ENCODE measurements at places on chromosomes 7 and 10.
A peak's percentile ranks its signal among the peaks of the same experiment; 100 is the strongest.

DNA sequence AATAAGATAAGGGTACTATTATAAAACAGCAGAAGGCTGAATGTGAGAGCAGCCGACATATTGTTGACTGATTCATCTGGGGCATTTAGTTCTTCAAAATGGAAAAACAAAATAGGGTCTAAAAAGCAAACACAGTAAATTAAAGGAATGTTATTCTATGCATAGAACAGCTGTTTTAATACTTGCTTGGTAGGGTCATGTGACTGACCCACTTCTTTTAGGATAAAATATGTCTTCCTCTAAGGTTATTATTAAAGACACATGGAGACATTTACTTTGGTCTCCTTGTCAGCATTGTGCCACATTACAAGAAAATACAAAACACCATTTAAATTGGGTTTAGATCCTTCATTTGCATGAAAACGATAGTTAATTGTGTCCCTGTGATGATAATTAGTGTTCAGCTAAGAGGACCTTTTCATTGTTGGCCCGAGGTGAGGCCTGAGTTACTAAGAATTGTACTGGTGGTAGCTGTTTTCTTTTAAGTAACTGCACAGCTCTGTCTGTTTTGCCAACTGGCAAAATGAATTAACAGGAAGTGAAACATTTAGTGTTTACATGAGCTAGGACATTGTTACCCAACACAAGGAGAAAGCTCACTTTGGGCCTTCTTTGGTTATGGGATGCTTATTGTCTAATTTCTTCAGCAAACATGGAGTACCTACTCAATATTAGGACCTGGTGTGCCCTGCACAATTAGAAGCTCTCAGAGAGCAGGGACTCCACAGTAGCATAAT is 764.4 kb downstream of the LRMDA start:
- no peak for DNase-seq

DNA sequence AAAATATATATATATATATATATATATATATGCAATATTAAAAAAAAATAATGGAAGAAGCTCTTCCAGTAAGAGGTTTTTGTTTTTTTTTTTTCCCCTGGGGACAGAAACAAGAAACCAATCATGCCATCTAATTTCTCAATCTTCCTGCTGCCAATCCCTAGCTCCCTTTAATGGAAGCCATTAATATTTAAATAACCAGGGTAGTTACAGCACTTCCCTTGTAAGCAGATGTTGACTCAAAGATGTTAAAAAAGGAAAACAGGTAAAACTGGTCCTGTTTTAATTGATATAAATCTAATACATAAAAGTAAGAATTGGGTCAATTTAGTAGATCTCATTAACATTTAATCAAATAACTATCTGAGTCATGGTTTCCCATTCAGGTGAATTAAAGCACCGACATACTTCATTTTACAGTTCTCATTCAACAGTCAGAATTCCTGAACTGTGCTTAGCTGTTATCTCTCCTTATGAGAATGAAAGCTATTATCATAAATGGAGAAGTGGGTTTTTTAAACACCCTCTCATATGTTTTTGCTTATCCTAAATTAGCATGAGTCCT is 22.6 kb downstream of the CPVL start:
- no peak for DNase-seq

- DNase-seq, result no peak
These were observed 15.1 kb downstream of the ANTXRL start for GRCh38 chr10:46301721-46302479.

- DNase-seq, result no peak
These were observed 125.4 kb downstream of the ADK start for GRCh38 chr10:74276416-74276815.

GRCh38 chr10:13788320-13788600 is 201.5 kb downstream of the PRPF18 start:
- DNase-seq, result no peak

DNA sequence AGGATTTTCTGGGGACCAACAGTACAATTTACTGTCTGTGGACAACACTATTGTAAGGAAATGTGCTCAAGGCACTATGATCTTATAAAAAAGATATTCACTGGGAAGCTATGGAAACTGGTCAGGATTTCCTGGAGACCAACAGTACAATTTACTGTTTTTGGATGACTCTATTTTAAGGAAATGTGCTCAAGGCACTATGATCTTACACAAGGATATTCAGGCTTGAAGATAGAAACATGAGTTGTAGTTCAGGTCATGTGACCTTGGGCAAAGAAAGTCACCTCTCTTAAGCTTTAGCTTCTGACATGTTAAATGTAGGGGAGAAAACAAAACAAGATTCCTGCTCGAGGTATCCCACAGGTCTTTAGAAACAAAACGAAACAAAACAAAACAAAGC is 1.7 kb upstream of the ITPRID1 start:
- no peak for DNase-seq

- peak; percentile 59 for DNase-seq
These were observed 9.2 kb downstream of the PLAU start for GRCh38 chr10:73920089-73920488.

DNA sequence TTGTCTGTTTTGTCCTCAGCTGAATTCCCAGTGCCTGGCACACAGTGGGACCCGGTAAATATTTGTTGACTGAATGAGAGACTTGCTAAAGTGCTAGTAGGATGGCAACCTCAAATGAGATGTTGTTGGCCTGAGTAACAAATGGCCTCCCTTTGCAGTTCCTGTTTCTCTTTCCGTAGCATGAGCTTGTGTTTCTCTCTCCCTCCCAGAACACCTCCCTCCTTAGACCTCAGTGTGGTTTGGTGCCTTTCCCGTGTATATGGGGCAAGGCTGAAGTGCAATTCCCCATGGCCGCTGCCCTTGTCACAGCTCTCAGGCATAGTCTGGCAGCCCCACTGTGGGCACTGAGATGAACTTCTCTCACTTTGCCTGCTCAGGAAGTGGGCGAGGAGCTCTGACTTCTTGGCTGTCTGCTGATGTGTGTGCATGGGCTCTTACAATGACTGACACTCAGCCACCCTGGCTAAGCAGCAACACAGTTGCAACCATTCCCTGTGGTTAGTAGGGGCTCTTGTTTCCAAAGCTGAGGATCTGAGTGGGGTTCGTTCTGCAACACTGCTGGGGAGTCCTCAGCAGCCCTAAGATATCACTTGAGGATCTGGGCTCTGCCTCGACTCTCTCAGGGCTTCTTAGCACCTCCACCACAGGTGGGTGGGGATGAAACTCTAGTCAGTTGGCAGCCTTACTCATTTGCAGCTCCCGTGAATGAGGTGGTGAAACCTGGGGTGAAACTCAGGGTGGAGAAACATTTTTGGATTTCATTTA is 136.1 kb downstream of the ICA1 start:
- peak; percentile 81 for DNase-seq

GRCh38 chr7:110347081-110347480 is 743.8 kb upstream of the LRRN3 start:
- DNase-seq, result no peak

- DNase-seq, result no peak
These were observed 546.5 kb upstream of the STEAP1 start for GRCh38 chr7:89607792-89608191.

GRCh38 chr7:148397056-148397455 is 193.5 kb upstream of the C7orf33 start:
- DNase-seq, result no peak

DNA sequence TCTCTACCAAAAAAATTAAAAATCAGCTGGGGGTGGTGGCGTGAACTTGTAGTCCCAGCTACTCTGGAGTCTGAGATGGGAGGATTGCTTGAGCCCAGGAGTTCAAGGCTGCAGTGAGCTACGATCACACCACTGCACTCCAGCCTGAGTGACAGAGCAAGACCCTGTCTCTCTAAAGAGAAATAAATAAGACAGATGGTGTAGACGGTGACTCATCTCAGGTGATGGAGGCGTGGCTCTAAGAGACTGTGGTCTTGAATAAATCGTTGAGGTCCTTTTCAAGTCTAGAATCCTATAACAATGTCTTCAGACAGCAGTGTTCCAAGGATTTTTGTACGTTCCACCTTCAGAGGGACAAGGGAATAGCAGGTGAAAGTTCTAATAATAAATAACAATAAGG is 53.8 kb upstream of the PFKFB3 start:
- DNase-seq, result no peak

DNA sequence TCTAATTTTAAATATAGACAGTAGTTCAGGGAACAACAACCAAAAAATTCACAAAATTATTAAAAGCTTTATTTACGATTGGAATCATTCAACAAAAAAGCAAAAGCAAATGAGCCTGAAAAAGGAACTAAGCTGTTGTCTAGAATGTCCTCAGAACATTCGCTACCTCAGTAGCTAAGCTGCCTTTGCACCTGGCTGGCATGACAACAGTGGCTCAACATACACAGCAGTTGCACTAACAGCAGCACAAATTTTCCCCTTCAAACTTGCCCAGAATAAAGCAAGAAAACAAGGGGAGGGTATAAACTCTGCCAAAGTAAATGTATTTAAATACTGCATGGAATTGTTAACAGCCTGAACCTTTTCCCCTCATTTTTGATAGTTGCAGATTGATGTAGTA is 70.4 kb upstream of the GRID1 start:
- DNase-seq, result no peak

- no peak for DNase-seq
These were observed 27.4 kb upstream of the GRID1 start for GRCh38 chr10:86393862-86394455.

- DNase-seq, result peak; percentile 39
These were observed 704 bp upstream of the ERLIN1 start for GRCh38 chr10:100186253-100187212.

- no peak for DNase-seq
These were observed 1.3 kb downstream of the AMPH start for GRCh38 chr7:38629651-38630510.

DNA sequence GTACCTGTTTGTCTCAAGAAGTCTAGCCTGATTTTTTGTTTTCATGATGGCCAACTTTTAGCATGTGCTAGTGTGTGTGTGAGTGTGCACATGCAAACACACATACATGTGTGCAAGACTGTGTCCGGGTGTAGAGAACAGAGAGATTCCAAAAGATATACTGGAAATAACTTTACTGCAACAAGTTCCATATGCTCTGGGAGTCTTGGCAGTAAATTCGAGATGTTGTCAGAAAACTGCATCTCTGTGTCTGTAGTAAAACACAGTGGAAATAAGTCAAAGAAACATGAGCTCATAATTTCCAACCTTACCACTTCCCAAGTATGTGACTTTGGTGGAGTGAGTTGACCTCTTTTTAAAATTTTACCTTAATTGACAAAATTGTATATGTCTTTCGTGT is 950.8 kb upstream of the C7orf33 start:
- no peak for DNase-seq

GRCh38 chr7:130047831-130048230 is 3.3 kb downstream of the ZC3HC1 start:
- no peak for DNase-seq

- no peak for DNase-seq
These were observed 17.9 kb downstream of the SEMA3A start for GRCh38 chr7:84176716-84177115.

- DNase-seq, result no peak
These were observed 55.7 kb upstream of the JCAD start for GRCh38 chr10:30114881-30115625.

- no peak for DNase-seq
These were observed 301.3 kb downstream of the RNLS start for GRCh38 chr10:88281592-88282347.

- no peak for DNase-seq
These were observed 35.8 kb upstream of the ZC3HAV1L start for GRCh38 chr7:139071680-139072079.

GRCh38 chr7:136489808-136490207 is 378.6 kb upstream of the CHRM2 start:
- no peak for DNase-seq

DNA sequence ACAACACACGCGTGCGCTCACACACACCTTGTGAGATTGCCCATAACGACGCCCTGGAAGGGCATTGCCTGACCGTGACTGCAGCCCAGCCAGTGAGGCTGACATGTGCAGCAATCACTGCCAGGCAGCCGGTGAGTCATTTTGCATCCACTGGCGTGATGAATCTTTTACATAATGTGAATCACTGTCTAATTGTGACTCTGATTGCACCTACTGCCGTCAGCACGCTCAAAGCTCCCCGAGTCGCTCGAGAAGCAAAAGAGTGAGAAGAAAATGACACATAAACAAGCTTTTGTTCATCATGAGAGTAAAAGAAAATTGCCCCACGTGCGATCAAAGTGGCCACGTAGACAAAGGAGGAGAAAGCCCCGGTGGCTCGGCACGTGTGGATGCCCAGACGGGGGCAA is 117.4 kb upstream of the PFKP start:
- no peak for DNase-seq

GRCh38 chr7:29197916-29198315 is 3.3 kb downstream of the CHN2 start:
- no peak for DNase-seq
